T-helper 17 cell (primary cell): ENCODE measurements at places on chromosomes 2 and 18. TPM values are rescaled to one million over a fixed set of nuclear protein-coding genes. Genes with fewer than 3 reads are reported as not detected.

SPP2 gene
- total RNA-seq, result not detected

COL6A3 gene
- total RNA-seq, result 2.6 TPM

- no peaks in the 10 kb centered on the region for H3K36me3 ChIP-seq
- no peaks in the 10 kb centered on the region for H3K27me3 ChIP-seq
- no peak for DNase-seq
- H3K4me1 ChIP-seq, result no peaks in the 10 kb centered on the region
Measured at GRCh38 chr2:228763379-228763981, 507.6 kb downstream of the PID1 start.

DLGAP1 gene
- 3.9 TPM for total RNA-seq

- no peak for DNase-seq
- H3K4me1 ChIP-seq, result peaks cover 4% of the 10 kb centered on the region
- H3K36me3 ChIP-seq, result peaks cover 3% of the 10 kb centered on the region
- no peaks in the 10 kb centered on the region for H3K27me3 ChIP-seq
Measured at GRCh38 chr2:12890481-12890991, 173.8 kb downstream of the TRIB2 start.

DNA sequence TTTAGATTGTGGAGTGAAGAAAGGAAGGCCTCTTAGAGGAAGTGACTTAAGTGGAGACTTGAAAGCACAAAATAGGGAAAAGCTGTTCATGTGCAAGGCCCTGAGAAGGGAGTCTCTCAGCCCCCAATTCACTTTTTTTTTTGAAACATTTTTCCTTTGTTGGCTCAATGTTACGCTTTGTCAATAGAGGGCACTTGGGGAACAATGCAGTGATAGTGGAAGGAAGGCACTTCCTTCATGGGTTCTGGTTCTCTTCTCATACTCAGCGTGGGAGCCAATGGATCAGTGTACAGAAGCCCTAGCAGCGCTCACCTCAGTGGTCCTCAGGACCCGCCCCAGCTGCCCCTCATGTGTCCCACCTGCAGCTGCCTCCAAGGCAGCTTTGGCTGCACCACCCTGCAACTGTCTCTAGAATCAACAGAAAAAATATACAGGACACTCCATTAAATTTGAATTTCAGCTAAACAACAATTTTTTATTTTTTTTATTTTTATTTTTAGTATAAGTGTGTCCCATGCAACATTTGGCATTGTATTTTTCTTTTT, 8.6 kb upstream of the C2orf42 start:
- no peaks in the 10 kb centered on the region for H3K27me3 ChIP-seq
- no peak for DNase-seq
- no peak overlapping the region for H3K27ac ChIP-seq
- H3K4me3 ChIP-seq, result no peak overlapping the region
- H3K36me3 ChIP-seq, result peaks cover 2% of the 10 kb centered on the region
- H3K4me1 ChIP-seq, result no peaks in the 10 kb centered on the region

GRCh38 chr2:118554616-118555015, 292.8 kb downstream of the EN1 start:
- H3K4me3 ChIP-seq, result no peak overlapping the region
- H3K27ac ChIP-seq, result no peak overlapping the region
- no peak for DNase-seq
- peaks cover 14% of the 10 kb centered on the region for H3K27me3 ChIP-seq
- no peaks in the 10 kb centered on the region for H3K4me1 ChIP-seq

DNA sequence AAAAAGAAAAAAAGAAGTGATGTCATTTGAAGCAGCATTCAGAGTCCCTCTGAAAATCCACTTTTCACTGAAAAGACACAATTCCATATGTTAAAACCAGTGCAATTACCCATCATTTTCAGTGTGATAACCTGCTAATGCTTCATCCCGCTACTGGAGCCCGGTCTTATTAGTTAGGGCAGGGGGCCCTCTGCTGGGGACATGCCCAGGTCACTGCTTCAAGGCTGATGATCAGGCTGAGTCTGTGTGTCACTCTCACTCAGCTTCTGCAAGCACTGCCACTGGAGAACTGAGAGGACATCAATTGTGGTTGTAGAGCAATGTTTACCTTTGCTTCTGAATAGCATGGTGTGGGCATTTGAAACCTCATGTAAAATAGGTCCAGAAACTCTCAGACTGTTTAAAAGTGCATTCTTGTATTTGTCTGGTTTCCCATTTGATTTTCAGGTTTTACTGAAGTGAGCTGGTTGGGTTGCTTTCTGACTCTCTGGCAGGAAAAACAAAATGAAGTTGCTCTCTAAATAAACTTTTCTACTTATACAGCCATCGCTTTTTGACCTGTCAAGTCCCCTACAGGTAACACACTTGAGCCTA, 49.2 kb upstream of the NXPH2 start:
- peaks cover 4% of the 10 kb centered on the region for H3K4me1 ChIP-seq

GRCh38 chr18:67483237-67483636, 33.3 kb downstream of the DSEL start:
- H3K4me1 ChIP-seq, result peaks cover 8% of the 10 kb centered on the region
- no peak for DNase-seq
- no peaks in the 10 kb centered on the region for H3K36me3 ChIP-seq
- H3K27ac ChIP-seq, result no peak overlapping the region

DNA sequence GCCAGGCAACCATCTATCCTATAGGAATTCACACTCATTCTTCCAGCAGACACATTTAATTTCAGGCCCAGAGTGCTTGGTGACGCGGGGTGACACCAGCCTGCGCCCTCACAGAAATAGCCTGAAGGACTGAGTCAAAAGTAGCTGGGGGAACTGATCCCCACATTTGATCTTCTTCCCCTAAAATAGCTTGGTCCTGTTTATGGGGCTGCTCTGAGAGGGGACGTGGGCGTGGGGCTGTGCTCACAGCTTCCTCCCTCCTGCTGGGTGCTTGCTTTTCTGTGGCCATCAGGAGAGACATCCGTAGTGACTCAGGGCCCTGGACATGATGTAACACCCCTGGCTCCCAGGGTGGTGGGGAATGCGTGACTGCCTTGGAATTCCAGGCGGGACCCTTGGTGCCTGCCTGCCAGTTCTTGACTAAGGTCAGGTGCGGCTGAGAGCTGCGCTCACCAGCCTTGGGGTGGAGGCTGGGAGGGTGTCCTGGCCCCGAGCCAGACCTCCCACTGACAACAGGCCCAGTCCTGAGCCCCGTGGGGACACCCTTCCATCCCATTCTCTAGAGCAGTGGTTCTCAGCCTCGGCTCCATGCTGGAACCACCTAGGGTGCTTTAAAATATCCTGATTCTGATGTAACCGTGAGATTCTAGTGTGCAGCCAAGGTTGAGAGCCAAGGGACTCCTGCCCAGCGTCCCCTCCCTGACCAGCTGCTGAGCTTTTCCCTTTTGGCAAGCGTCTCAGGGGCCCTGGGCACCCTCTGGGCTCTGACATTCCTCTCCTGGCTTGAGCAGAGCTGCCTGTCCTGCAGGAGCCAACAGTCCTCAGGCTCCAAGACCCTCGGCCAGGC, 47.4 kb upstream of the SMAD7 start:
- peaks cover 27% of the 10 kb centered on the region for H3K4me1 ChIP-seq
- H3K27me3 ChIP-seq, result peaks cover 5% of the 10 kb centered on the region
- DNase-seq, result no peak
- H3K36me3 ChIP-seq, result no peaks in the 10 kb centered on the region
- H3K4me3 ChIP-seq, result peak overlapping the region; percentile 19

DNA sequence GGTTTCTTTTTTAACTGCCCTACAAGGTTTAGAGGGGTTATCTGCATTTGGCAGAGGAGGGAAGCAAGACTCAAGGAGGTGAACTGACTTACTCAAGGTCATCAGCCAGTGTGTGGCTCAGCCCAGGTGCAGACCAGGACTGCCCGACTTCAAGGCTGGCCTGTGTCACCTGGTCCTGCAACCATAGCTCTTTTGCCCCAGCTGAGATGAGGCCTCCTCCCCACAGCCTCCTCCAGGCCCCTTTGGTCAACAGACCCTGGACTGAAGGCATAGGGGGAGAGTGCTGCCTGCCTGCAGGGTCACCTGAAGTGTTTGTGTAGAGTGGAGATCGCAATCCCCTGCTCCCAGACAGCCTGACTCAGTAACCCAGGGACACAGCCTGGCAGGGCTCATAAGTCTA, 168.5 kb upstream of the GLI2 start:
- peaks cover 34% of the 10 kb centered on the region for H3K27me3 ChIP-seq
- DNase-seq, result no peak
- H3K27ac ChIP-seq, result no peak overlapping the region

DNA sequence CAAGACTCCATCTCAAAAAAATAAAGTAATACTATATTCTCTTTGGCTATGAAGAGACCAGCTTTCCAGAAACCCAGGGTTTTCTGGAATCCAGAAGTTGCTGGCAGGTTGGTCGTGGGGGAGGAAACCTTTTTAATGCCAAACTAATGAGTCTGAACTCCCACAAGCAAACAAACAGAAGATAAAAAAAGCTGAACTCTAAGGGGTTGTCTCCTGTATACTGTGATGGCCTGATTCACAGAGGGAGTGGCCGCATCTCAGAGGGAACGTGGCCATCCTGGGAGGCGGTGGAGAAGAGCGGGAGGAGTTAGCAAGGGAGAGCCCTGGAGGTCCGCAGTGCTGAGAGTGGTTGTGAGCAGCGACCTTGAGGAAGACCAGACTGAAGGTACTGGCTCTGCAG, 36.1 kb downstream of the LIMS1 start:
- no peak overlapping the region for H3K27ac ChIP-seq
- H3K4me1 ChIP-seq, result peaks cover 15% of the 10 kb centered on the region
- no peak for DNase-seq
- H3K4me3 ChIP-seq, result no peak overlapping the region

GRCh38 chr2:221210686-221211085, 361.4 kb downstream of the EPHA4 start:
- no peak overlapping the region for H3K27ac ChIP-seq
- H3K27me3 ChIP-seq, result peaks cover 11% of the 10 kb centered on the region
- no peaks in the 10 kb centered on the region for H3K36me3 ChIP-seq
- no peaks in the 10 kb centered on the region for H3K4me1 ChIP-seq
- H3K4me3 ChIP-seq, result no peak overlapping the region
- no peak for DNase-seq

DNA sequence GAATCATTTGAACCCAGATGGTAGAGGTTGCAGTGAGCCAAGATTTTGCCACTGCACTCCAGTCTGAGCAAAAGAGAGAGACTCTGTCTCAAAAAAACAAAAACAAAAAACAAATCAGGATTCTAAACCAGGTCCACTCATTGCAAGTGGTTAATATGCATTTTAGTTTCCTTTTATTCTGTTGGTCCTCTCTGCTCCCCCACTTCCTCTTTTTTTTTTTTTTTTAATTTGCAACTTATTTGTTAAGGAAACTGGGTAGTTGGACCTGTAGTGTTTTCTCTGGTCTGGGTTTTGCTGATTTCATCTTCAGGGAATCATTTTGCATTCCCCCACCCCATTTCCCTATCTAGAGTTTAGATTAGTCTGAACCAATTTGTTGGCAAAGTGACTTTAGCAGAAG, 14.0 kb downstream of the FER1L5 start:
- no peaks in the 10 kb centered on the region for H3K36me3 ChIP-seq
- H3K27me3 ChIP-seq, result no peaks in the 10 kb centered on the region
- no peaks in the 10 kb centered on the region for H3K4me1 ChIP-seq
- DNase-seq, result no peak
- no peak overlapping the region for H3K27ac ChIP-seq

GRCh38 chr2:71948781-71949536, 198.7 kb downstream of the CYP26B1 start:
- H3K27ac ChIP-seq, result no peak overlapping the region
- no peak for DNase-seq
- no peaks in the 10 kb centered on the region for H3K4me1 ChIP-seq
- no peaks in the 10 kb centered on the region for H3K36me3 ChIP-seq
- peaks cover 22% of the 10 kb centered on the region for H3K27me3 ChIP-seq
- H3K4me3 ChIP-seq, result no peak overlapping the region

CFAP53 gene
- total RNA-seq, result 0.42 TPM

DNA sequence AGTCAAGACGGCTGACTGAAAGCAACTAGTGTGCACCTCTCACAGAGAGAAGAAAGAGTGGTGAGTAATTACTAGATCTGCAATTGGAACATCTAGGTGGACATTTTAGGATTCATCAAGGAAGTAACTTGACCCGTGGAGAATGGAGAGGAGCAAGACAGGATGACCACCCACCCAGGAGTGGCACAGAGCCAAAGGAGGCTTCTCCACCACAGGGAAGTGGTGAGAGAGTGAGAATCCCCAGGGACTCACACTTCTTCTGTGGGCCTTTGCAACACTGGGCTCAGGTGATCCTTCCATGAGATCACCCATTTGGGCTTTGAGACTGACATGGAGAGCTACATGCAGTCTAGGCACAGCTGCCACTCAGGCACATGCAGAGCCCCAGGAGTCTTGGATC, 132.8 kb upstream of the GALNT5 start:
- no peaks in the 10 kb centered on the region for H3K36me3 ChIP-seq
- H3K4me3 ChIP-seq, result no peak overlapping the region
- H3K27ac ChIP-seq, result no peak overlapping the region

ZNF892 gene
- total RNA-seq, result 2.4 TPM

DNA sequence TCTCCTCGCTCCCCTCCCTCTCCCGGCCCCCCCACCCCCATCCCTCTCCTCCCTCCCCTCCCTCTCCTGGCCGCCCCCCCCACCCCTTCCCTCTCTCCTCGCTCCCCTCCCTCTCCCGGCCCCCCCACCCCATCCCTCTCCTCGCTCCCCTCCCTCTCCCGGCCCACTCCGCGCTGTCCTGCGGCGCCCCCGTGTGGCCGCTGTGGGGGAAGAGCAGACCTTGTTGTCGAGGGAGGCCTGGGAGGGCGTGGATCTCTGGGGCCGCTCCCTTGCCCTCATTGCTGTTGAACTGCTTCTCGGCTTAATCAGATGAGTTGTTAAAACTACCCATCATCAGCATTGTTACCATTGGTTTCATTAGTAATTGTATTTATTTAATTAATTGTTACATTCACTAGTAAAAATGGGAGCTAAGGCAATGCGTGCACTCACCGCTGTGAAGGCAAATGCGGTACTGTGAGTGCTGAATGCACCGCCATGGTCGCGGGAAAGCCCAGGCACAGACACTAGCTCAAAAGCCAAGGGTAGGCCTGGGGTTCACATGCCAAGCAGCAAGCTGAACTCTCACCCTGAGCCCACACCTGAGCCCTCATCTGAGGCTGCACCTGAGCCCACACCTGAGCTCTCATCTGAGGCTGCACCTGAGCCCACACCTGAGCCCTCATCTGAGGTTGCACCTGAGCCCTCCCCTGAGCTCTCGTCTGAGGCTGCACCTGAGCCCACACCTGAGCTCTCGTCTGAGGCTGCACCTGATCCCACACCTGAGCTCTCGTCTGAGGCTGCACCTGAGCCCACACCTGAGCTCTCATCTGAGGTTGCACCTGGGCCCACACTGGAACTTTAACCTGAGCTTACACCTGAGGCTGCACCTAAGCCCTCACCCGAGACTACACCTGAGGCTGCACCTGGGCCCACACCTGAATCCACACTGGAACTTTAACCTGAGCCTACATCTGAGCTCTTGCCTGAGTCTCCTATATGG, 8.8 kb downstream of the RTP5 start:
- H3K4me1 ChIP-seq, result peaks cover 24% of the 10 kb centered on the region
- no peak overlapping the region for H3K4me3 ChIP-seq
- no peak overlapping the region for H3K27ac ChIP-seq
- peak; percentile 68 for DNase-seq
- peaks cover 2% of the 10 kb centered on the region for H3K36me3 ChIP-seq
